Cardiac muscle cell (in vitro differentiated cells and primary cell): ENCODE measurements at places on chromosomes 7 and 10. TPM values are rescaled to one million over a fixed set of nuclear protein-coding genes. Genes with fewer than 3 reads are reported as not detected.

Gene AS3MT
- total RNA-seq, result 11.4 and 16.2 TPM in 2 replicates

Gene OR2A1
- total RNA-seq, result not detected in 2 replicates

Gene NPY4R2
- total RNA-seq, result 0.14 and 0.21 TPM in 2 replicates

Gene CALML5
- total RNA-seq, result not detected in 2 replicates

Gene EBF3
- total RNA-seq, result 2.2 and 2.8 TPM in 2 replicates

Gene ADARB2
- total RNA-seq, result 2.4 and 3.1 TPM in 2 replicates

Gene HYAL4
- not detected in 2 replicates for total RNA-seq
